ENCODE measurements at places on chromosomes 12 and 14.

DNA sequence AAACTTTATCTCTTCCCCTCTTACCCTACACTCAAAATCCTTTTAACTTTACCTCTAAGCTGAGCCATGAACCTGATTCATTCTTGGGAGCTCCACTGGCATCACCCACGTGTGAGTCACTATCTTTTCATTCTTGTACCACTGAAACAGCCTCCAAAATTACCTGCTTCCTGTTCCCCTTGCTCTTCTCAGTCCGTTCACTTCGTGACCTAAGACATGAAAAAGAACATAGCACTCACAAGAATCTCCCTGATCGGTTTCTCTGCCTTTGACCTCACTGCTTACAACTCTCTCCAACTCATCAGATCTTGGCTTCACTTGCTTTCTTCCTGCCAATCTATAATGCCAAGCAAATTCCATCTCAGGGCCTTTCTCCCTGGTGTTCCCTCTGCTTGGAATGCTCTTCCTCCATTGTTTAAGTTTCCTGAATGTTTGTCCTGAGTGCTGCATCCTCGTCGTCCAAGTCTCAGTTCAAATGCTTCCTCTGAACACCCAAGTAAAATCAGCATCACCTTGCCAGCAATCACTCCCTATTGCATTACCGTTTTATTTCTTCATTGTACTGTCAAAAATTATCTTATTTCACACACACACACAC, 9.2 kb downstream of the GLIPR1 start:
- no peak for DNase-seq

DNA sequence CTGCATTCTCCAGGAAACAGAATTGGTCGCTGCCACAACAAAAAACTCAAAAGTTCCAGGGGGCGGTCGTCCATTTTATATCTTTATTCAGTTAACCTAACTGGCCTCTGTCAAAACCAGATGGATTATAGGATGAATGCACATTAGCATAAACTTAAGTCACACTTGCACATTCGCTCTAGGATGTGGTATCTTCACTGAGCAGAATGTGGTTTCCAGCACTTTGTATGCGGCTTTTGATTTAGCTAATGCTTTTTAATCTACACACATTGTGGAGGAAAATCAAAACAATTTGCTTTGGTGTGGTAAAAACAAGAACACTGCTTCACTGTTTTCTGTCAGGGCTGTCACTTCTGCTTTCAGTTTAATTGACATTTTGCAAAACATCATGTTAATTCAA, 4.5 kb downstream of the TAS2R50 start:
- DNase-seq, result no peak

DNA sequence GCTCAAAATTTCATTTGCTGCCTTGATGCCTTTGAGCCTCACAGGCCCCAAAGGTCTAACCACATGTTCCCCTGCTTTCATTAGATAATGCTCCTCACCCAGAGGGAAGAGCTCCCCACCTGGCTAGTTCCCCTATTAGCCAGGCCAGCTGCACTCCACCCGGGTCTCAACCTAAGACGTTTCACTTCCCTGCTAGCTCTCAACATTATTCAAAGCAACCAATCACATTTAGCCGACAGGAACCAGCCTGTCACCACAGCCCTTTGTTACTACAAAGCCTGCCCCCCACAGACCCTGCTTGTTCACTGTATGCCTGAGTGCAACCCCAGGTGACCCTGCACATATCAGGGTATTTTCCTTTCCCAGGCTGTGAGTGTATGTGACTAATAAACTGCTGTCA, 78.6 kb downstream of the SLC15A5 start:
- no peak for DNase-seq

- DNase-seq, result no peak
Measured at GRCh38 chr12:32494656-32495055, 95.3 kb downstream of the FGD4 start.

DNA sequence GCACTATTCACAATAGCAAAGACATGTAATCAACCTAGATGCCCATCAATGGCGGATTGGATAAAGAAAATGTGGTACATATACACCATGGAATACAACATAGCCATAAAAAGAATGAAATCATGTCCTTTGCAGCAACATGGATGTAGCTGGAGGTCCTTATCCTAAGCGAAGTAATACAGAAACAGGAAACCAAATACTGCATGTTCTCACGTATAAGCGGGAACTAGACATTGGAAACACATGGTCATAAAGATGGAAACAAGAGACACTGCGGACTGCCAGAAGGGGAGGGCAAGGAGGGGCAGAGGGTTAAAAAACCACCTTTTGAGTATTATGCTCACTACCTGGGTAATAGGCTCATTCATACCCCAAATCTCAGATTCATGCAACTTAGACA, 234.1 kb upstream of the PLXNC1 start:
- no peak for DNase-seq

DNA sequence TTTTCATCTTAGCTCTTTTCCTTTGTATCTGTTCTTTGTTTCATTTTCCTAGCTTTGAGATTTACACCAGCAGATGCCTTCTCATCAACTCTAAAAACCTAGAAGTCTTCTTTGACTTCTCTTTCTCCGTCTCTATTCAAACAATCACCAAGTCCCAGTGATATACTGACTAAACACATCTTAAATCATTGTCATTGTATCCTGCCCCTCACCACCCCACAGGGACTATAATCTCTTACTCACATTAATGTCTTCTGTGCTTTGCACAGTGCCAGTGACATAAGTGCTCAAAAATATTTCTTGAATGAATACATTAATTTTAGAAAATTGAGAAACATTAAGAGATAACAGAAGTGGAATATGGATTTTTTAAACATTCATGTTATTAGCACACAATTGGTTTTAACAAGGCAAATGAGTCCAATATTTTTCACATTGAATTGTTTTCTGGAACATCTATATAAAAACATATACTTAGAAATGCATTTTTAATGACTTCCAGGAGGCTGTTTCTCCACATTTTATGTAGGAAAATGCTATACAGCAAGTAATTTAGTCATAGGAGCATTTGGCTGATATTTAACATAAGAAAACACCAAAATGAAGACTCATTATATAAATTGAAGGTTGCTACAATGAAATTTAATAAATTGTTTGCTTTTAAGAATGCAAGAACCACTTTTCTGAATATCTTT, 472.8 kb upstream of the PRICKLE1 start:
- no peak for DNase-seq

GRCh38 chr14:33707716-33708115, 243.2 kb downstream of the EGLN3 start:
- DNase-seq, result no peak

- no peak for DNase-seq
Measured at GRCh38 chr12:30138483-30138882, 354.7 kb upstream of the TMTC1 start.
